Hematopoietic multipotent progenitor cell treated with erythropoietin and hydrocortisone succinate and interleukin-3 and kit ligand, for 4 days (in vitro differentiated cells): ENCODE measurements at places on chromosomes 16 and 17.

DNA sequence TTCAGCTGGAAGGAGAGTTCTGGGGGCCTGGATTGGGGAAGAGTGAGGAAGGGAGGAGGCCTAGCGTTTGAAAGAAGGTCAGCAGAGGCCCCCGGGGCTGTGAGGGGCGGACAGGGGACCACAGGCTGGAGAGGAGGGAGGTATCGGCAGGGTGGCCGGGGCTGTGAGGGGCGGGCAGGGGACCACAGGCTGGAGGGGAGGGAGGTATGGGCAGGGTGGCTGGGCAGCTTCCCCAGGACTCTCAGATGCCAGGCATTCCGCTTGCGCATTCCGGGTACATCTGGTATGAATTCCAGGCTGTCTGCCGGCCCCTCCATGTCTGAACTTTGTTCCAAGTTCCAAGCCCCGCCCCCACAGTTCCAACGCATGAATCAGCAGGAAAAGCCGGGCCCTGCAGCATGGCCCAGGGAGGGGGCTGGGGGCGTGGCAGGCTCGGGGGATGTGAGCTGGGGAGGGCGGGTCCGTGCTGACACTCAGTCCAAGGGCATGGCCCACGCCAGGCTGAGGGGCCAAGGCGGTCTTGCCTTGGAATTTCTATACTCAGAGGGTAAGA lies 4.3 kb upstream of the TLCD2 start:
- peak; percentile 87 for DNase-seq

DNA sequence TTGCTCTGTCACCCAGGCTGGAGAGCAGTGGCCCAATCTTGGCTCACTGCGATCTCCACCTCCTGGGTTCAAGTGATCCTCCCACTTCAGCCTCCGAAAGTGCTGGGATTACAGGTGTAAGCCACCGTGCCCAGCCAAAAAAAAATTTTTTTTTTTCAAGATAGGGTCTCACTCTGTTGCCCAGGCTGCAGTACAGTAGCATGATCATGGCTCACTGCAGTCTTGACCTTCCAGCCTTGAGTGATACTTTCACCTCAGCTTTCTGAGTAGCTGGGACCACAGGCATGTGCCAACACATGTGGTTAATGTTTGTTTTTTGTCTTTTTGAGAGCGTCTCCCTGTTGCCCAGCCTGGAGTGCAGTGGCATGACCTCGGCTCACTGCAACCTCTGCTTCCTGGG lies 1.7 kb upstream of the PAM16 start:
- no peak for DNase-seq

DNA sequence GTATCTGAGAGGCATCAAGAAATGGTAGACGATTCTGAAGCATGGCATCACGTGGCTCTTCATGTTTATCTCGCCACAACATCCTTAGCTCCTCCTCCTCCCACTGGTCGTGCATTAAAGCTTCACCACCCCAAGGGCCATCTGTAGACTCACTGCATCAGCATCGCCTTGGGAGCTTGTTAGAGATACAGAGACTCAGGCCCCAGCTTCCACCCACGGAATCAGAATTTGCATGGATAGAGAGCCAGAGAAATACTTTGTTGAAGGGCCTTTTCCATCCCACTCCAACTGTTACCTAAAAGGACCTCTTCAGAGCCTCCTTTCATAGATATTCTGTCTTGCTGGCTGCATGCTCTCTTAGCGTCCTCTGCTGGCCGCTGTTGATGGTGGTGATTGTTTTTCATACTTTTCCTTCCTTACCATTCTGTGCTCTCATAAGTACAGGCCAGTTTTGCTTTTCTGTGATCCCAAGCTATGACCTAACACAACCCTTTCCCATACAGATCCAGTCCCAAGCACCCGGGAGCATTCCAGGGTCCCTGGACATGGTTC lies 1049.4 kb upstream of the EEF2KMT start:
- no peak for DNase-seq

DNA sequence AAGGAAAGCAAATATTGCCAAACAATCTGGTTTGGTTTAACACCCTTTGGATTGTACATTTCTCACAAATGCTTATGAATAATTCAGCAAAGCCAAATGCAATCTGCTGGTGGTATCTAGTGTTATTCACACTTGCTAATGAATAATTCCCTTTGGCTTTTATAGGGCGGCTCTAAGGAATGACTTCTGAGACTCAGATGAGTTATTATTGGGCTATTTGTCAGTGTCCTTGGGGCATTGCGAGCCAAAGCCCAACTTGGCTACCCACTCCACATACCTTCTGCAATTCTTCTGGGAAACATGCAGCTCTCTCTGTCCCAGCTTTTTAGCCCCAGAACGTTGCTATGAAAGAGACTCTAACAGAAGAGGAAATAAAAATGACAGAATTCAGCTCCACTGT lies 41.1 kb downstream of the FTO start:
- DNase-seq: no peak

- peak; percentile 41 for DNase-seq
Observed at GRCh38 chr16:27253526-27253930, 15.0 kb downstream of the NSMCE1 start.

- DNase-seq: peak; percentile 83
Observed at GRCh38 chr17:20992987-20993862, 49.6 kb downstream of the USP22 start.

GRCh38 chr16:87415441-87415840 lies 23.3 kb downstream of the MAP1LC3B start:
- DNase-seq: no peak

GRCh38 chr17:13943909-13944308 lies 125.4 kb upstream of the COX10 start:
- no peak for DNase-seq

- DNase-seq: no peak
Observed at GRCh38 chr17:79377230-79377786, 233.5 kb downstream of the RBFOX3 start.

- peak; percentile 96 for DNase-seq
Observed at GRCh38 chr16:85046931-85047866, 19.6 kb downstream of the KIAA0513 start.

DNA sequence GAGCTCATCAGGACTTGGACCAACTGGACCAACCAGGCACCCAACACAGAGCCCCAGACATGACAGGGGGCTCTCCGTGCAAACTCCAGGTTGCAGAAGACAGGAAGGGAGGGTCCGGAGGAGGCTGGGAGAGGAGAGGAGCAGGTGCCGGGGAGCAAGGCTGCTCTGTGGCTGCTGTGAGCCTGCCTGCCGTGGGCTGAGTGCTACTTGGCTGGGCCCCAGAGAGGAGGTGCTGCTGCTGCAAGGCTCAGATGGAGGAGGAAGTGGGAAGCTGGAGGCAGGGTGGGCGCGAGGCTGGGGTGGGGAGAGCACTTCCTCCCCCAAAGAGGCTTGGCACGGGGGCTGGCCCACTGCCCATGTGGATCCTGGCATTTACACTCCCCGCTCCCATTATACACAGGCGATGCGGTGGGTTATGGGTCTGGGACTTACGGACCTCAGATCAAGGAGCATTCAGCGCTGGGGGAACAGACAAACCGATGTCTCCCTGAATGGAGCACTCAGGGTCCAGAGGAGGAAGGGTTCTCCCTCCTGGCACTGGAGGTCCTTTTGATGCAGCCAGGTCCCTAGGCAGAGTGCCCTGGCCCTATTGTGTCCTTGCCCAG lies 15.9 kb downstream of the EPOP start:
- peak; percentile 46 for DNase-seq

DNA sequence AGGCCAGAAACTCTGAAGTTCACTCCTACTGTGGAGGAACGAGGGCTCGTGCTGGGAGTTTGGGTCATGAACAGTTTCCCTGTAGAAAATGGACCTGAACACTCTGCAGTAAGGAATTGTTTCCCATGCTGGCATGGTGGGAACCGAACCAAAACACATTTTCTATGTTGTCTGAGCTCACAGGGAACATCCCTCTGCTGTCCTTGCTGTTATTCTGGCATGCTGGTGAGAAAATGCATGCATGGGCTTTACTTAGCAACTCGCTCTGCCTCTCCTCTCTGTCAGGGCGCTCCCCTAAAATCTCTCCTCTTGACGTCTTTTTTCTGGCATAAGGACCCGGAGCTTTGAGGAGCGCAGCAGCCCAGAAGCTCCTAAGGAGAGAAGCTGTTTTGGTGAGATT lies 5.4 kb downstream of the RTN4RL1 start:
- no peak for DNase-seq

DNA sequence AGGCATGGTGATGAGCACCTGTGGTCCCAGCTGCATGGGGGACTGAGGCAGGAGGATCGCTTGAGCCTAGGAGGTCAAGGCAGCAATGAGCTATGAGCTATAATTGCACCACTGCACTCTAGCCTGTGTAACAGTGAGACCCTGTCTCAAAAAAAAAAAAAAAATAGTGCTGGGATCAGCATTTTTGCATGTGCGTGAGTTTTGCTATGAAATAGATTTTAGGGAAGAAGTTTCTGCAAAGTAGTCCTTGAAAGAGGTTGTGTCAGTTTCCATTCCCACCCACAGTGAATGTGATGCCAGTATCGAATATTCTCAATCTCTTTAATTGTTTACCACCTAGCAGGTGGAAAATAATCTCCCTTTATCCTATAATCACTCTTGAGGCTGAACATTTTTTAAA lies 26.3 kb upstream of the ARHGAP17 start:
- DNase-seq: no peak

- DNase-seq: no peak
Observed at GRCh38 chr16:61944004-61944403, 92.2 kb downstream of the CDH8 start.

DNA sequence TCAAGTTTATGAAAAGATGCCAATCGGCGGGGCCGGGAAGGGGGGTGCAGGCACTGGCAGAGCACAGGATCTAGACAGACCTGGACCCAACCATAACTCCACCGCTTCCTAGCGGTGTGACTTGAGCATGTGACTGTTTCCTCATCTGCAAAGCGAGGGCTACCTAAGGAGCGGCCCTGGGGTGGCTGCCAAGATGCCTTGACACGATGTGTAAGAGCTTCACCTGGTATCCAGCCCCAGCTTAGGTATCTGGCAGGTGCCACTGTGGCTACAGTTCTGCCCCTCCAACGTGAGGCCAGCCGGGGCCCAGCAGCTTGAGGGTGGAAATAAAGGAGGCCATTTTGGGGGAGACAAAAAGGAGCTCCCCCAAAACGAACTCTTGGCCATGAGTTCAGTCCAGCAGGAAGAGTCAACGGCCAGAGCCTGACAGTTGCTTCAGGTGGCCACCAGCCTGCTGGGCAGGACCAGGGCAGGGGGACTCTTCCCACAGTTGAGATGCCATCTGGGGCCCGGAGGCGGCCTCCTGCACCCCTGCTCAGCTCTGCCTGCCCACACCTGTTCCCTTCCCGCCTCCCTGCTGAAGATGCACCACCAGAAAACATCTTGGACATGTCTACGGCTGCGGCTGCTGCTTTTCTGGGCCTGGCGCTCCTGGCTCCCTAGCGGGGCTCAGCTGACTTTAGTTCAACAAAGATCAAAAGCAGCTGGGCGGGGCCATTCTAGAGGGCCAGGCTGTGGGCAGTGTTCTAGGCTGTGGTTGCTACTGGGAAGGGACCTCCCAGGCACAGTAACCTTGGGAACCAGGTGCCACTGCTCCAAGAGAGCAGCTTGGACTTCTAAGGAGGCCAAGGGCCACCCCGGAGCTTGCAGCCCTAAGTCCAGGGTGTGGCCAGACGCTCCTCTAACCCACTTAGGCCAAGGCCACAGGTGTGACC lies 3.4 kb upstream of the MTSS2 start:
- peak; percentile 58 for DNase-seq

DNA sequence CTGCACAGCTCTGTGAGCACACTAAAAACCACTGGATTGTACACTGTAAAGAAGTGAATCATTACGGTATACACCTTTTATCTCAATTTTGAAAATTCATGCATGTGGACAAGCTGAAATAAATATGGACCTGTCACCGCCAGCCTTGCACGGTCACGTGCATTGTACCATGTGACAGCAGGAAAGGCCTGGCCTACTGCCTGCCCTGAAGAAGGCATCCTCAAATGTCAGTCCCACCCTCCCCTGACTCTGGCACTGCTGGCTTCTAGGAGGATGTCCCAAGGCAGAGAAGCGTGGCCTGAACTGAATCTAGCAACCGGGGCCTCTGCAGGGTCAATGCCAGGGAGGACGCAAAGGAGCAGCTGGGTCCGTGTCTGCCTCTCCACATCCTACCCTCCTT lies 34.6 kb downstream of the SLC38A8 start:
- no peak for DNase-seq
